Hypothalamus (tissue), 51 donors: ENCODE measurements at places on chromosomes 5 and 9.

DNA sequence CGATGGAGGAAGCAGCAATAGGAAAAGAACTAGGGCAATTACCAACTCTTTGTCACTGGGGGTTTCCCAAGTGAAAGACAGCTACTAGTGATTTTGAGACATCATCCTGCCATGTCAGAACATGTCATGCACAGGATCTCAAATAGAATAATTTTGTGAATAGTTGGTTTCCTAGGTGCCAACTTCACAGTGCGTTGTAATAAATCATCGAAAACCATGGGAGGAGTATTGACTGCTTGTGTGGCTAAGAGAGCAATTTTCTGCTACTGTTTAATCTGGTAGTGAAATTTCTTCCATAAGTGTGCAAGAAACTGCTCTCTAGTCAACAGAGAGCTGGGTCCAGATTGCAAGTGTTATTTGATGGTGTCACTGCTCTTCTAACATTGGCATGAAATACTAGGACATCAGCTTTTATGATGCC is 168.6 kb downstream of the NNT start:
- DNase-seq = no peak

- DNase-seq = peak; percentile 48
These were observed 79.0 kb downstream of the GLDC start for GRCh38 chr9:6566409-6567139.

DNA sequence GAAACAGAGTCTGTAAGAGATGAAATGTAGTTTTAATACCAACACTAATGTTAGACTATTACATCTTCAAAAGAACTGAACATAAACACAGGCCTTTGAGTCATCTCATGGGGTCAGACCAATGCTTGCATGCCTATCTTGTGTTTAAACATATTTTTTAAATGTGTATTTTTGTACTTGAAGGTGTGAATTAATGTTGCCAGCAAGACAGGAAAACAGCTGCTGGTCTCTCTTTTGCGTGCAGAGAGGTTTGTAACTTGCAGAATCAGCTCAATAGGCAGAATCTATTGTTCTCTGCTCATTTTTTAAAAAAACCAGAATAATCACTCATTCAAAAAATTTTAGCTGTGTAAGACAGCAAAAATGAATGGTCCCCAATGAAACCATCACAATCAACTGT is 180.2 kb downstream of the ALDH1A1 start:
- DNase-seq = no peak

- no peak for DNase-seq
These were observed 1.0 kb upstream of the MCC start for GRCh38 chr5:113489299-113489698.

- DNase-seq = no peak
These were observed 168.1 kb downstream of the SNCAIP start for GRCh38 chr5:122480146-122480545.

GRCh38 chr5:142852416-142853198 is 82.4 kb downstream of the ARHGAP26 start:
- DNase-seq = no peak

- no peak for DNase-seq
These were observed 255.5 kb downstream of the CDK5RAP2 start for GRCh38 chr9:120324461-120324860.

DNA sequence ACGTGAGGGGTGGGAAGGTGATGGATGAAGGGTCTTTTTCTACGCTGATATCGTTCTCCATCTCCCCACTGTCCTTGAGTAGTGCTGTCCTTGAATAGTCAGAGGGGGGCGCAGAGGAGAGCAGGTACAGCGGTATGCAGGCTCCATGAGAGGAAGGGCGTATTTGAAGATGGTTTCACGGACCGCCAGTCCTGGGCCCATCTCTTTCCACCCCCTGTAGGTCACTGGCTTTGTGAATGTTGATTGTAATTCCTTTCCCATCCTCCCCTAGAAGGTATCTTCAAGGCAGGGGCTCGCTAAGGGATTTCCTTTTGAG is 40.8 kb upstream of the DAB2IP start:
- no peak for DNase-seq

DNA sequence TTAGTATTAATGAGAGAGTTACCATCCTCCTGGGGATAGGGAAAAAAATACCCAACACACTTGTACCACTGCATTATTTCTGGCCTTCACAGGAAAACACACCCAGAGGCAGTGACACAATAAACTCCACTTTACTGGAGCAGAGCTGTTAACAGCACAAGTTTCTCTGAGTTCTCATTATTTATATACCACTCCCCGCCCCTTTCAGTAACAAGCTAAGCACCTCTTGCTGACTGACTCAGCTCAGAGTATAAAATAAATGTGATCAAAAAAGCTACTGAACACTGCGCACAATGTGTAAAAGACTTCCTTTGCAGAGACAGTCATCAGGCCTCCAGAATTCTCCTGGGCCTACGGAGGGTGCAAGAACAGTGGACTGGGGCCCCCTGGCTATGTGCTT is 21.6 kb downstream of the KLF9 start:
- DNase-seq = no peak

DNA sequence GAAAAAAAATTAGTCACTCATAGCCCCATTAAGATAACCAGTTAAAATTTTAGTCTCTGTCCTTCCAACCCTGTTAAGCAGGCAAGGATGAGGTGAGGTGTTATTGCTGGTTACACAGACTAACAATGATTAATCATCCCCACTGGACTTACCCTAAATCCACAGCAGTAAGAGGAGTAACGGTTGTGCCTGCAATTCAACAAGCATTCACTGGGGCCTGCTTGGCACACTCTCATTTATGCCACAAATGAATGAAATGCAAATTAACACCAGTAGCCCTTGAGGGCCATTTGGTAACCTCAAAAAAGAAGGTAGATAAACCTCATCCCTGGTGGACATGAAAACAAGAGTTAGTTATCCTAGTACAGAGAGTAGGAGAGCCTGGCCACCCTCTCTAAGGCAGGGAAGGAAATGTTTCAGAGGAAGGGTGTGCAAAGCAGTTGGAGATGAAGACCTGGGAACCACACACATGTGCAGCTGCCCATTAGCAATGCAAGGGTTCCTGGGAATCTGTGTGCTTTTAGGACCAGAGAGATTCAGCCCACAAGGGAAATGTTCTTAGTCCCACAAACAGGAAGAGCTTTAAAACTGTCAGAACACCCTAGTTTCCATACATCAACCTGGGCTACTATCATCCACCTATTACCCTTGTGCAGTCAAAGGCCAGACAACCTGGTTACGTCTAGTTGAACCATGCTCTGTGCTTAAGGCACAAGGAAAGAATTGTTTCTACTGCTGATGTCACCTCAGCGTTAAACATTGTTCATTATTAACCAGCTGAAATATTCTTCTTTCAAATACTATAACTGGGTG is 7.7 kb downstream of the LHFPL2 start:
- no peak for DNase-seq

DNA sequence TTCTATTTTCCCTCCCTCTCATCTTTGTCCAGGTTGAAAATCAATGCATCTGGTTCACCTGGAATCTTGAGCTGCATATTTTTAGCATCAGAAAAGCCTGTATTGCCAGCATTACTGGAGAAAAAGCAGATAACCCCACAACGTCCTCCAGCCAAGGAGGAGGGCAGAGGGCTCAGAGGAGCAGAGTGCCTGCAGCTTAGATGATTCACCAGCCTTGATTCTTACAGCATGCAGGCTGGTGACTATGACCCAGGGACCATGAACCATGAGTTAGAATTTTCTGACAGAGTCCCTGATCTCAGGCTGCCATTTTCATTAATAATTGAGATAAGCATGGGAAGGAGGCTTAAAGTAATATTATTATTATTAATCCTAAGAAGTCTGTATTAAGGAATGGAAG is 278.2 kb downstream of the BRINP1 start:
- no peak for DNase-seq

- DNase-seq = no peak
These were observed 36.2 kb downstream of the VAV2 start for GRCh38 chr9:133955821-133956411.

DNA sequence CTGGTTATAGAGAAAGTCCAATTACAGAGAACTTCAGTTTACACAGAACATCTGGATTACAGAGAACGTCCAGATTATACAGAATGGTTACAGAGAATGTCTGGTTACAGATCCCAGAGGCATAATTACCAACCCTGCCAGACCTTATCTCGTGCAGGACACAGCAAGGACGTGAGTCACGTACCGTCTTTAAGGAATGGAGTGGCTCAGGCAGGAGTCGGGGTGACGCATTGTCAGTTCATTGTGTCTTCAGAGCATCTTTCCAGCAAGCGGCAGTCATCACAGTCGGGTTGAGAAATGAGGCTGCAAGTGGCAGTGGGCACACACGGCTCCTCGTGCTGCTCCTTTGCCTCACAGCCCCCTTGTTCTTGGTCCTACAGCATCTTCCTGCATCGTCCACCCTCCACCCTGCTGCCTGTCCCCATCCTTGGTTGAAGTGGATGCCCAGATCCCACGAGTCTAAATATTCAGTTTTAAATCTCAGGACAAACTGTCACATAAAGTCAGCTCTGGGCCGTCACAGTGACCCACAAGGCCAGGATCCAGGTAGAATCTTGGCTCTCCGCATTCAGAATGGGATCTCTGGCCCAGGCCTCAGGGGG is 30.0 kb upstream of the SLC6A19 start:
- DNase-seq = no peak

DNA sequence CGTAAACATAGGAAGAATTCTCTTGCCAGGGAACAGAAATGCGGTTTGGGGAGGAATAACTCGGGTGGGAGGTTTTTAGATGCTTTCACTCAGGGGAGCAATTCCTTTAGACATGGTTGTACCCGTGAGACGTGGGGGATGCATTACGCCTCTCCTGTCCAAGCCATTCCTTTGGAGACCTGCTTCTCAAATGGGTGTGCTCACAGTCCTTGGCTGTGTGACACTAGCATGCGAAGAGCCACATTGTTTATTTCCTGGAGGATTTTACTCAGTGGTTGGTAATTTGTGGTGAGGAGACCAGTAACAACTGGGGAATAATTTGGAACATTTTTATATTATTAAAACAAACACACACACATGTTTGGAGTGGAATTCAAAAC is 18.5 kb downstream of the COL15A1 start:
- no peak for DNase-seq

- no peak for DNase-seq
These were observed 29.8 kb downstream of the PRUNE2 start for GRCh38 chr9:76876098-76876497.

DNA sequence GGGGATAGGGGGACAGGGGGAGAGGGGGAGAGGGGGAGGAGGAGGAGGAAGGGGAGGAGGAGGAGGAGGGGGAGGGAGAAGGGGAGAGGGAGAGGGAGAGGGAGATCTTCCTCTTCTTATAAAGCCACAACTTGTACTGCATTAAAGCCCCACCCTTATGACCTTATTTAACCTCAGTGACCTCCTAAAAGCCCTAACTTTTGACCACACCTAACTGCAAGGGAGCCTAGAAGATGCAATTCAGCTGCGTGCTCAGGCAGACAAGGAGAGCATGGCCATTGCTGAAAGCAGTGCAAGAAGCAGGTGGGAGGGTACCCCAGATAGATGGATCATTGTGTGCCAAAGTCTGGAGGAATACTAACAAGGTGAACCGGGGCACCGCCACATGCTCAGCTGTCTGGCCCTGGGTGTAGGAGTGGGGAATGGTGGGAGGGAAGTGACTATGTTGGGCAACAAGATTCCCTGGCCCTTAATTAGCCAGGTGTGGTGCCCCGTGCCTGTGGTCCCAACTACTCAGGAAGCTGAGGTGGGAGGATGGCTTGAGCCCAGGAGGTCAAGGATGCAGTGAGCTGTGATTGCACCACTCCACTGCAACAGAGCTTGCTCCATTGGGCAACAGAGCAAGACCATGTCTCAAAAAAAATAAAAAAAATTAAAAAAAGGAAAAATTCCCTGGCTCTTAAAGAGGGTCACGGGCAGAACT is 125.4 kb upstream of the BOD1 start:
- DNase-seq = no peak

GRCh38 chr9:116233160-116233530 is 79.6 kb downstream of the PAPPA start:
- no peak for DNase-seq

- no peak for DNase-seq
These were observed 27.8 kb upstream of the LARP1 start for GRCh38 chr5:154727361-154727760.

- DNase-seq = no peak
These were observed 6.2 kb upstream of the ARHGEF37 start for GRCh38 chr5:149575131-149575530.

GRCh38 chr5:138364576-138364975 is 12.1 kb downstream of the KDM3B start:
- no peak for DNase-seq

GRCh38 chr5:169970911-169971765 is 9.2 kb downstream of the INSYN2B start:
- no peak for DNase-seq

DNA sequence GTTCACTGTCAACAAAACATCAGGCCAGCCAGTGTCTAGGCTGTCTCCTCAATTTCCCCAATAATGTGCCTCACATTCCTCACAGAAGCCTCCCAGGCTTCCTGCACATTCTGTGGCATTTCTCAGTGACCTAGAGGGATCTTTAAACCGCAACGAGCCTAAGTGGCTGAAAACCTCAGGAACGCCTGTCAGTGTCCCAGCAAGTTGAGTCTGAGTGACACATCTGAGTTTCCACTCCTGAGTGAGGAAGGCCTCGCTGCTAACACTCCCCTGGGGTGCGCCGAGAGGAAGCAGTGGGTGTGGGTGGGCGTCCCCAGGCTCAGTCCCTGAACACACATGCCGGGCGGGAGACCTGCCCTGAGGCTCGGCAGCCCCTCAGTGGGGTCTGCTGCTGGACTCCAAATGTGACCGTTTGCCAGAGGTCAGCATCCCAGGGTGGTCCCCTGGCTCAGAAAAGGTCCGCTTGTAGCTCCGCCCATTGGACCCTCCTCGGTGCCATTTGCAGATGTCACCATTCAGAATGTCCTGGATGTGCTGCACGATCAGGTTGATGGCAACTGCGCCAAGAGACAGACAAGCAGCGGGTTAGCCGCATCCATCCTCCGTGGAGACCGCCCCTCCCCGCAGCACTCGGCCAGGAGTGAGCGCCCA is 6.3 kb downstream of the UCK1 start:
- no peak for DNase-seq

DNA sequence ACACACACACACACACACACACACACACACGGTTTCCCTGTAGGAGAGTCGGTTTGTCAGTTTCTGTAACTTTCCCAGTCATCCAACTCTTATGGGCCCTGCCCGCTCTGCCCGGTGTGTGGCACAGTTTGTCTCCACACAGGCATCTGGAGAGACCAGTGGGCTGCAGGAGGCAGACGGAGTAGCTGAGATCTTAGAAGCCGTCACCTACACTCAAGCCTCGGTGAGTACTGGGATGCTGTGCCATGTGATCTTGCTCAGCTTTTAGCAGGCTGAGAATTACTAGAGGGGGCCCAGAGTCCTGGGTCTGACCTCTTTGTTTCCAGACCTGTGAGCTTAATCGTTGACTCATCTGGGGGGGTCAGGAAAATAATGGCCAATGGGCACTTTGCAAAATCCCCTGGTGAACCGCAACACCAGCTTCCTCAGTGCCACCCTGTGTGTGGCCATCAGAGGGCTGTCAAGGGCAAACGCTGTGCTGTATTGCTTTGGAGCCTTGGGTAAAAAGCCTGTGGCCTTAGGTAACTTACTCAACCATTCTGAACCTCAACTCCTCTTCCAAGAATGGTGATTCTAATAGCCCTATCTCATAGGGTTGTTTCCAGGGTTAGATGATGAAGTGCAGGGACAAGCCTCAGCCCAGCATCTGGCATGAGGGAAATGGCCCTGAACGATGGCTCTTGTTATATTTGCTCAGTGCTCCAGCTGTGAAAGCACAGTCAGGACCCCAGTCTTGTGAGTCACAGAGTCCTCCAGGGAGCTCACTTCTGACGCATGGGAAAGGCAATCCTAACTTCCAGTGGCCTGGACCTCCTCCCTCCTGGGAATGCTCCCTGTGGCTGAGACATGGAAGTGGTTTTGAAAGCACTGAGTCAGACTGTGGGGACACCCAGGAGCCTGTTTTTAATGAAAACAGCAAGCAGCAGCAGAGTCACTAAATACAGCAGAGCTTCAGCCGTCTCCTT is 45.6 kb downstream of the COL15A1 start:
- no peak for DNase-seq
